ENCODE measurements at places on chromosomes 2 and 18. TPM values are rescaled to one million over a fixed set of nuclear protein-coding genes. Genes with fewer than 3 reads are reported as not detected.
A peak's percentile ranks its signal among the peaks of the same experiment; 100 is the strongest.

DNA sequence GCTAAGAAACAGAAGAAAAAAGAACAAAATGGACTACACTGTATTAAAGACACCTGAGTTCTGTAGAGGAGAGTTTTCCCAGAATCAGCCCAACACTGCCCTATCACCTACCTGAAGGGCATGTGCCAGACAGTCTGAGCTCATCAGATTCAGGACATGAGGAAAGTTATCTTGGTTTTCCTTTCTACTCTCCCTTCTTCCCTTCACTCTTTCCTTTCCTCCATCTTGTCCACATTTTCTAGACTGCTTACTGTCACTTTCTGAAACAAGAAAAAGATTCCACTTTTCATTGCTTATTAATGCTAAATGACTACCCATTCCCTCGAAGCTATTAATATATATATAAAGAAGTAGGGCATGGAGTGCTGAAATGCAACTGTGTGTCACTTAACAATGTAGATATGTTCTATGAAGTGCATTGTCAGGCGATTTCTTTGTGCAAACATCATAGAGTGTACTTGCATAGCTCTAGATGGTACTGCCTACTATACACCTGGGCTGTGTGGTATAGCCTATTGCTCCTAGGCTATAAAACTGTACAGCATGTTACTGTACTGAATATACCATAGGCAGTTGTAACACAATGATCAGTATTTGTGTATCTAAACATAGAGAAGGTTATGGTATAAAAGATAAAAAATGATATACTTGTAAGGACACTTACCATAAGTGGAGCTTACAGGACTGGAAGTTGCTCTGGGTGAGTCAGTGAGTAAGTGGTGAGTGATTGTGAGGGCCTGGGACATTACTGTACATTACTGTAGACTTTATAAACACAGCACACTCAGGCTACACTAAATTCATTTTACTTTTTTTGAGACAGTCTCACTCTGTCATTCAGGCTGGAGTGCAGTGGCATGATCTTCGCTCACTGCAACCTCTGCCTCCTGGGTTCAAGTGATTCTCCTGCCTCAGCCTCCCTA, 145.5 kb upstream of the ITGA6 start:
- DNase-seq: no peak

DNA sequence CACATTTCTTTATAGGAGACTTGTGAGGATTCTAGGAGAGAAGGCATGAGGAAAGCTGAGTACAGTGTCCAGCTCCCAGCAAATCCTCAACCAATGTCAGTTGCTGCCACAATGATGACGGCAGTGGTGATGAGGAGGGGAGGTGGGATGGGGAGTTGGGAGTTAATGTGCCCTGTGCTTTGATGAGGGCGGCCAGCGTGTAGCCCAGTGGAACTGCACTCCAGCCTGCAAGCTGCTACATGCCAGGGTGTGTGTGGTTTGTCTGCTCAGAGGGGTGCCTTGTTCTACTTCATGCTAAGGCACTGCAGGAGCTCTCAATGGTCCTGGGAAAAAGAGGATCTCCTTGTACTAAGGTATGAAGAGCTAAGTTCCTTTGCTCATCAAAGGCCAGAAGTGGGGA, 96.1 kb downstream of the MSH2 start:
- no peak for DNase-seq

GRCh38 chr18:45670281-45670962, 53.6 kb upstream of the SLC14A1 start:
- no peak for DNase-seq

Gene SMAD2
- total RNA-seq: 108 TPM

- no peak for DNase-seq
Measured at GRCh38 chr2:190205657-190206056, 114.0 kb downstream of the HIBCH start.

DNA sequence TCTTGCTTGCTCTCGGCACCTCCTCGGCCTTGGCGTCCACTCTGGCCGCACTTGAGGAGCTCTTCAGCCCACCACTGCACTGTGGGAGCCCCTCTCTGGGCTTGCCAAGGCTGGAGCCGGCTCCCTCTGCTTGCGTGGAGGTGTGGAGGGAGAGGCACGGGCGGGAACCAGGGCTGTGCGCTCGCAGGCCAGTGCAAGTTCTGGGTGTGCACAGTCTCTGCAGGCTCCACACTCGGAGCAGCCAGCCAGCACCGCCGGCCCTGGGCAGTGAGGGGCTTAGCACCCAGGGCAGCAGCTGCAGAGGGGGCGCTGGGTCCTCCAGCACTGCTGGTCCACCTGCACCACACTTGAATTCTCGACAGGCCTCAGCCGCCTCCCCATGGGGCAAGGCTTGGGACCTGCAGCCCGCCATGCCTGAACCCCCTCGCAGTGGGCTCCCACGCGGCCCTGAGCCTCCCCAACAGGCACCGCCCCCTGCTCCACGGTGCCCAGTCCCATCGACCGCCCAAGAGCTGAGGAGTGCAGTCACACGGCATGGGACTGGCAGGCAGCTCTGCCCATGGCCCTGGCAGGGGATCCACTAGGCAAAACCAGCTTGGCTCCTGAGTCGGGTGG, 411.2 kb upstream of the CHAC2 start:
- DNase-seq: no peak

GRCh38 chr2:145563741-145564615, 1044.1 kb upstream of the ZEB2 start:
- DNase-seq: peak; percentile 41

DNA sequence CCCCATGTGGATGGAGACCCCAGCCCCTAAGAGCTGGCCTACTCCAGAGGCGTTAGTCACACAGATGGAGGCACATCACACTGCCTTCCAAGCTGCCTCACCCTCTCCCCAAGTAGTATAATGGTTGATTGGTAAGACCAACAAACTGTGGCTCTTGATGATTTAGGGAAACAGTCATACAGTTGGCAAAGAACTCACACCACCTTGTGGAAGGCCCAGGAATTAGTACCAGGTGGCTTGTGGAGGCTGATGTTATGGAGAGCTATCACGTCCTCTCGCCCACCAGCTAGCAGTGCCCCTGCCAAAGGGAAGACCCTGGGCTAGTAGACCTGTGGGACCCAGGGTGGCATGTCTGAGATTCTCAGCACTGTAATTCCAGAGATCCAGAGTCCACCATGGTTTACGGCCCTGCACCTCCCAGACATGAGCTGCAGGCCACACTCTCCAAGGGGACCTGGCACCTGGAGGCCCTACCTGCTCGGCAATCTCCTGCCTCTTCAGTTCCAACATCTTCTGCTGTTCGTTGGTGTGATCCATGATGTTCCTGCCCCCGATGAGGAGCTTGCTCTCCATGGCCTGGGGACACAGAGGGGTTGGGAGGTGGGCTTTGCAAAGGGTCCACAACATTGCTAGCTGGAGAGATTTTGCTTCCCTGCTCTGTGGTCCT, 26.3 kb downstream of the KIF3C start:
- no peak for DNase-seq

- DNase-seq: no peak
Measured at GRCh38 chr18:26356045-26356785, 130.0 kb downstream of the TAF4B start.

DNA sequence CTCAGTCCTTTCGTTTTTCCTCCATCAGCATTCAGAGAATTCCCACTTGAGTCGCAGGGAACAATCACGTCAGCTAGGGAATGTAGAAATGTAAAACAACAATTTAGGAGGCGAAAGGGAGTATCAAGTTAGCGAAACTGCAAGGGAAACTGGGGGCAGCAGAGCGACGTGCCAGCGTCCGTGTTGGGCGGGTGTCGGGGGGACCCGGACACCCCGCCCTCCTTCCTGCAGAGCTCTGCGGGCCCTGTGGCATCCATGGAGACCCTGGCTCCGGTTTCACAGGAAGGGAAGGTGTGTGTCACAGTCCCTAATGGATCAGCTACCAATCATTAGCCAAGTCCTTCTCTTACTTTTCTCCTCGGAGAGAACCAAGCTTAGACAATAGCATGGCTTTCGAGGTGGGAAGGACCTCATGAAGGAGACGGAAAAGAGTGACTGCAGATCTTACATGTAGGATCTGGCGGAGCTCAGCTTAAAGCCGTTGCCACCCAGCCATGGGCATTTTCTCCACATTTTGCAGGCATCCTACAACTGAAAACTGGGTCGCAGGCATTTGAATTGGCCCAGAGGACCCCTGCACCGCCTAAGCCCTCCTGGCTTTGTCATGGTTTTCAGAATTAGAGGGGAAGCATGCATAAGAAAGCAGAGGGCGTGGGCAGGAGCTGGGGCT, 33.7 kb downstream of the SOX11 start:
- no peak for DNase-seq

DNA sequence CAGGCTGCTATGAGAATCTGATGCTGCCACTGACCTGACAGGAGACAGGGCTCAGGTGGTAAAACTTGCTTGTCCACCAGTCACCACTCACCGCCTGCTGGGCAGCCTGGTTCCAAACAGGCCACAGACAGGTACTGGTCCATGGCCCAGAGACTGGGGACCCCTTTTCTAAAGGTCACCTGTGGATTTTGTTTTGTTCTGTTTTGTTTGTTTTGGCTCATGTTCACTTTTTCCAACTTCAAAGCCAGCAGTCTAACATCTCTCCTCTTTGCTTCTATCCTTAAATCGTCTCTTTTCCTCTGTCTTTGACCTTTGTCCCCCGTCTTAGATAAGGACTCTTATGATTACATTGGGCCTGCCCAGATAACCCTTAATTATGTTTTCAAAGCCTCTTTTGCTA, 3.3 kb upstream of the CERKL start:
- peak; percentile 25 for DNase-seq

Gene ST6GAL2
- total RNA-seq: 14.4 TPM

DNA sequence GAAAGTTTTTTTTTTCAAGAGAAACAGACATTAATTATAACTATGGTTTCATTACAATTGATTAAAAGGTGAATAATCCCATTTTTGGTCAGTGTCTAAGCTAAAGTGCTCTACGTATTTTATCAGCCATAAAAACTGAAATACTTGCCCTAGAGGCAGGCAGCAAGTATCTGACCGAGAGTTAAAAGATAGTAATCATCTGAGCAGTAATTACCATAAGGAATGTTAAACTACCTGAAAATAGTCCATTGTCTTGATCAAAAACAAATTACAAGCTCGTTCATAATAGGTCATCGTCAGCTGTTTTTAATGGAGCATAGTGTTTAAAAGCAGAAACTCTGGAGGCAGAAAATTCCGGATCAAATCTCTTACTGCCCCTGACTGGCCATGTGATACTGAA, 105.7 kb upstream of the ZEB2 start:
- no peak for DNase-seq

- no peak for DNase-seq
Measured at GRCh38 chr2:160683206-160683605, 189.6 kb upstream of the RBMS1 start.

DNA sequence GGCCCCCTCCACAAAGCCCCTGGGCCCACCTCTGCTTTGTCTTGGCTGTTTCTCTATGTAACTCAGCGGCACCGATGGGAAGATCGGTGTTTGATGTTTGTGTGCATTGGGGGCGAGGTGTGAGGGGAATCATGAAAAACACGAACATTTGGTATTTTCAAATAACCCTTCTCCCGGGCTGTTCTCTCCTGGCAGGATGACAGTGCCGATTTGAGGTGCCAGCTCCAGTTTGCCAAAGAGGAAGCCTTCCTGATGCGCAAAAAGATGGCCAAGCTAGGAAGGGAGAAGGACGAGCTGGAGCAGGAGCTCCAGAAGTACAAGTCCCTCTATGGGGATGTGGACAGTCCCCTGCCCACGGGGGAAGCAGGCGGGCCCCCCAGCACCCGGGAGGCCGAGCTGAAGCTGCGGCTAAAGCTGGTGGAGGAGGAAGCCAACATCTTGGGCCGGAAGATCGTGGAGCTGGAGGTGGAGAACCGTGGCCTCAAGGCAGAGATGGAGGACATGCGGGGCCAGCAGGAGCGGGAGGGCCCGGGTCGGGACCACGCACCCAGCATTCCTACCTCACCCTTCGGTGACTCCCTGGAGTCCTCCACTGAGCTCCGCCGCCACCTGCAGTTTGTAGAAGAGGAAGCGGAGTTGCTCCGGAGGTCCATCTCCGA, 78.1 kb downstream of the MTCL1 start:
- DNase-seq: no peak

DNA sequence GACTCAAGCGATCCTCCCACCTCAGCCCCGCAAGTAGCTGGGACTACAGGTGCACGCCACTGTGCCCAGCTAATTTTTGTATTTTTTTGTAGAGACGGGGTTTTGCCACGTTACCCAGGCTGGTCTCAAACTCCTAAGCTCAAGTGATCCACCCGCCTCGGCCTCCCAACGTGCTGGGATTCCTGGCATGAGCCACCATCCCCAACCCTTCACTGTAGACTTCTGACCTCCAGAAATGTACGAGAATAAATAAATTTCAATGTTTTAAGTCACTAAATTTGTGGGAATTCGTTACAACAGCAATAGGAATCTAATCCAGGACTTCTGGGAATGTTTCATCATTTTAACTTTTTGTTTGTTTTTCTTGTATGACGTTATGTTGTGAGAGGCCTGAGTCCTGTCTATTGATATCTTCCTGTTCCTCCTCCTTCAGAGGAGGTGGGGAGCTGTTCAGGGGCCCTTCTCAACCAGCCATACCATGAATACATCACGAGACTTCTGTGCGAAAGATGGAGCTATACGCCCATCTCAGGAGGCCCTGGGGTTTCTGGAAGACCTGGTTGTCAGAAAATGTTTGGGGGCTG, 40.0 kb downstream of the TEX44 start:
- no peak for DNase-seq

Gene SCYGR8
- not detected for total RNA-seq

- DNase-seq: no peak
Measured at GRCh38 chr18:56167366-56167765, 471.0 kb downstream of the TXNL1 start.

- DNase-seq: peak; percentile 56
Measured at GRCh38 chr2:134087371-134087921, 166.4 kb upstream of the MGAT5 start.
